Neural crest cell (in vitro differentiated cells): ENCODE measurements at places on chromosomes 16 and 17. TPM values are rescaled to one million over a fixed set of nuclear protein-coding genes. Genes with fewer than 3 reads are reported as not detected.

DNA sequence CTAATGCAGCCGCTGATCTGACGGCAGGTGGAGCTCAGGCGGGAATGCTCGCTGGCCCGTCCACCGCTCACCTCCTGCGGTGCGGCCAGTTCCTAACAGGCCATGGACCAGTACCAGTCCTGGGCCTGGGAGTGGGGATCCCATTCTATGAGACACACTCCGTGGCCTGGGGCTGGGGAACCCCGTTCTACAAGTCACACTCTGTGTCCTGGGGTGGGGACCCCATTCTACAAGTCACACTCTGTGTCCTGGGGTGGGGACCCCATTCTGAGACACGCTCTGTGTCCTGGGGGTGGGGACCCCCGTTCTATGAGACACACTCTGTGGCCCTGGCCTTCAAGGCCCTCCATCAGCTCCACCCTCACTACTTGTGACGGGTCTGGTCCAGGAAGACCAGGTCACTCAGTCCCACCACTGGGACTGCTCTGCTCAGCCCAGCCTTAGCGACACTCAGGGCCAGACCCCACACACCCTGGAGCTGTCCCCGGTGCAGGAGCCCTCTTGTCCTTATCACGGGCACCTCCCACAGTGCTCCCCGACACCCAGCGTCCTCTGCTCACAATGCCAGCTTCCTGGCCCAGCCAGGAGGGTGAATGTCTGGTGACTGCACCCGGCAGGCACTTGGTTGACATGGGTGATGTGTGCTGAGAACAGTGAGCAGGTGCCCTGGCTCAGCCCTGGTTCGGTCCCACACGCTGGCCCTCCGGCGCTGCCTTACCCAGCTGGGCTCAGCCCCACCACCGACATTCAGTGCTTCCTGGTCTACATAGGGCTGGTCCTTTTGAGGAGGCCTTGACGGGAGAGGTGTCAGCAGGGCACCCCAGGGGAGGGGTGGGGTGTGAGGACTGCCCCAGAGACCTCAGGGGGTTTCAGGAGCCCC is 89.1 kb downstream of the TBC1D16 start:
- DNase-seq: no peak
- no peaks in the 10 kb centered on the region for H3K27me3 ChIP-seq
- H3K36me3 ChIP-seq: peaks cover 18% of the 10 kb centered on the region
- H3K4me3 ChIP-seq: no peak overlapping the region

GRCh38 chr17:8225813-8226535 is 15.6 kb upstream of the AURKB start:
- DNase-seq: peak; percentile 75
- H3K27ac ChIP-seq: peak overlapping the region; percentile 86
- peaks cover 32% of the 10 kb centered on the region for H3K36me3 ChIP-seq
- H3K4me3 ChIP-seq: peak overlapping the region; percentile 94

GRCh38 chr17:74924250-74924948 is at the start of gene OTOP2:
TSS of gene OTOP2 (plus strand) at chr17:74924273. CDS start at chr17:74924633, 360 bp downstream.
- H3K27ac ChIP-seq: no peak within 1 kb of the TSS
- H3K27me3 ChIP-seq: peaks cover 78% of the 10 kb centered on the region
- H3K4me1 ChIP-seq: no peaks in the 10 kb centered on the region
- DNase-seq: no peak

- H3K27me3 ChIP-seq: no peaks in the 10 kb centered on the region
- H3K27ac ChIP-seq: no peak overlapping the region
- DNase-seq: no peak
- H3K4me1 ChIP-seq: peaks cover 29% of the 10 kb centered on the region
- H3K4me3 ChIP-seq: no peak overlapping the region
- H3K36me3 ChIP-seq: peaks cover 15% of the 10 kb centered on the region
Measured at GRCh38 chr17:69503711-69504110, 89.2 kb downstream of the MAP2K6 start.

The UBALD1 gene
- total RNA-seq: 14.8 and 17.6 TPM in 2 replicates

GRCh38 chr16:67571981-67572431 is 9.7 kb downstream of the CTCF start:
- no peak overlapping the region for H3K27ac ChIP-seq
- no peak for DNase-seq
- peaks cover 3% of the 10 kb centered on the region for H3K4me1 ChIP-seq
- no peaks in the 10 kb centered on the region for H3K27me3 ChIP-seq
- H3K4me3 ChIP-seq: no peak overlapping the region

GRCh38 chr16:65770752-65771151 is 595.7 kb upstream of the CDH5 start:
- no peaks in the 10 kb centered on the region for H3K27me3 ChIP-seq
- no peak overlapping the region for H3K27ac ChIP-seq
- no peak for DNase-seq
- H3K4me3 ChIP-seq: no peak overlapping the region
- H3K4me1 ChIP-seq: peaks cover 30% of the 10 kb centered on the region
- H3K36me3 ChIP-seq: peaks cover 4% of the 10 kb centered on the region

The GP1BA gene
- not detected in 2 replicates for total RNA-seq

The TCAP gene
- total RNA-seq: 1.9 and 2.8 TPM in 2 replicates

The COG7 gene
- total RNA-seq: 18.8 and 18.9 TPM in 2 replicates

DNA sequence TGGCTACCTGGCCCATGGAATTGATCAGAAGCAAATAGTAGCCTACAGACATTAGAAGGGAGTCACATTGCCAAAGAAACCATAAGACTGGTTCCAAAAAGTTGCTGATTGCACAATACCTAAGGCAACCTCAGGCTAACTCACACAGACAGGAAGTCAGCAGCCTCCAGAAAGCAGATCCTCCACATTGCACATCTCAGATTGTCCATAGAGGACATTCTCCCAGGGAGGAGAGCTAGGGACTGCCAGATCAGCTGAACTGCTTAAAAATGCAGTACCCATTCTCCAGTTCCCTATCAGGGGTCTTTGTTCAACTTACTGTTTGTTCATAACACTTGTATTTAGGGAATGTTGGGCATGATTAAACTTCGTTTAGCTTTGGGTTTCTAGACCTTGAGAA is 4.2 kb downstream of the CCL3 start:
- H3K4me1 ChIP-seq: no peaks in the 10 kb centered on the region
- H3K27ac ChIP-seq: no peak overlapping the region
- peaks cover 4% of the 10 kb centered on the region for H3K27me3 ChIP-seq
- no peak for DNase-seq

- H3K36me3 ChIP-seq: peaks cover 6% of the 10 kb centered on the region
- no peak for DNase-seq
- peaks cover 31% of the 10 kb centered on the region for H3K4me1 ChIP-seq
- H3K27ac ChIP-seq: no peak overlapping the region
- H3K27me3 ChIP-seq: no peaks in the 10 kb centered on the region
- H3K4me3 ChIP-seq: peak overlapping the region; percentile 31
Measured at GRCh38 chr17:28567604-28568003, 3.7 kb downstream of the PIGS start.

GRCh38 chr17:69907132-69907847 is 167.7 kb upstream of the KCNJ16 start:
- H3K27ac ChIP-seq: no peak overlapping the region
- no peak overlapping the region for H3K4me3 ChIP-seq
- H3K4me1 ChIP-seq: no peaks in the 10 kb centered on the region
- DNase-seq: no peak
- H3K36me3 ChIP-seq: no peaks in the 10 kb centered on the region

DNA sequence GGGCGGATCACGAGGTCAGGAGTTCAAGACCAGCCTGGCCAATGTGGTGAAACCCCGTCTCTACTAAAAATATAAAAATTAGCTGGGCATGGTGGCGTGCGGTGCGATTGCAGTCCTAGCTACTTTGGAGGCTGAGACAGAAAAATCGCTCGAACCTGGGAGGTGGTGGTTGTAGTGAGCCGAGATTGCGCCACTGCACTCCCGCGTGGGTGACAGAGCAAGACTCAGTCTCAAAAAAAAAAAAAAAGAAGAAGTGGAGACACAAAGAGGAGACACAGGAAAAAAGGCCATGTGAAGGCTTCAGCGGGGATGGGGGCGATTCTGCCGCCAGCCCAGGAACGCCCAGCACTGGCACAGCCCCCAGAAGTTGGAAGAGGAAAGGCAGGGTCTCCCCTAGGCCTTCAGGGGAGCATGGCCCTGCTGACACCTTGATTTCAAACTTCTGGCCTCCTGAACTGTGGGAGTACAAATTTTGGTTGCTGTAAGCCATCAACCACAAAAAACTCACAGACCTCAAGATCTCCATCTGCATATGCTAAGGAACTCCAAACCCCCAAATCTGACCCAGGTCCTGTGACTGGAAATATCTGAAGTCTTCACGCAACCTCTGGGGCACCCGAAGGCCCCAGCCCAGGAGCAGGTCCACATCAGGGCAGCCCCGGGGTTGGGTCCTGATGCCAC is 7.0 kb downstream of the SGSH start:
- H3K27ac ChIP-seq: no peak overlapping the region
- H3K4me3 ChIP-seq: peak overlapping the region; percentile 69
- H3K27me3 ChIP-seq: no peaks in the 10 kb centered on the region
